ENCODE measurements at places on chromosomes 6 and 20.

DNA sequence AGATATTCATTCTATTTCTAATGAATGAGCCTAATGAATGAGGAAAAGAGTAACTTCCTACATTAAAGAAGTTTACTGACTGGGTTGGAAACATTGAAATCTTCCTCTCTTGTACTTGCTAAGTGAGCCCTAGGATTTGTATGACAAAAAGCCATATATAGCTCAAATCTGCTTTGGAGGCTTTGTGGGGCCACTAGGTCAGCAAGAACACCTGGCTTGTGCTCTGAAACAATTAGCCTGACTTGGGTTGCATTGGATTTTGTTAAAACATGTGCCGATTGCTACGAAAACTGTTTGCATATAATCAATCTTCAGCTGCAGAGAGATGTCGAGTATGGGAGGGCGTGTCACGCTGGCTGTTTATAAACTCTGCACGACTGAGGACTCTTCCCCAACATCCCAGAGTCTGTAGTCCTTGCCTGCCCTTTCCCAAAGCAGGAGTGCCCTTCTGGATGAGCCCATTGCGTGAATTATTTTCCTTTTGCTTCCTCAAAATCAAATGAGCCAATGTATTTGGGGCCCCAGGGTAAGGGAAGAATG is 684.8 kb downstream of the DHX35 start:
- no peak for DNase-seq

DNA sequence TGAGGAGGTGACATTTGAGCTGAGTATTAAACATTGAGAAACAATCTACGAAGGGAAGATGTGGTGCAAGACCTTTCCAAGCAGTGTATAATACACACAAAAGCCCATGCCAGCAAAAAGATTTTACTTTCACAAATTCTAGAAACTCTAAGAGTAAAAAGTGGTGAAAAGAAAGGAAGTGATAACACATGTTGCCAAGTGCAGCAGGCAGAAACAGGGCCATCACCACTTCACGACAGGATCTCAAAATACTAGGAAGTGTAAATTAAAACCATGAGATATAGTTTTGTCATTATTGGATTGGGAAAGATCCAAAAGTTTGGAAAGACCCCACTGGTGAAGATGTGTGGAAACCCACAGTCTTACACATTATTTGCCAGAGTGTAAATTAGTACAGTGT is 1.7 kb upstream of the ENTPD6 start:
- no peak for DNase-seq

DNA sequence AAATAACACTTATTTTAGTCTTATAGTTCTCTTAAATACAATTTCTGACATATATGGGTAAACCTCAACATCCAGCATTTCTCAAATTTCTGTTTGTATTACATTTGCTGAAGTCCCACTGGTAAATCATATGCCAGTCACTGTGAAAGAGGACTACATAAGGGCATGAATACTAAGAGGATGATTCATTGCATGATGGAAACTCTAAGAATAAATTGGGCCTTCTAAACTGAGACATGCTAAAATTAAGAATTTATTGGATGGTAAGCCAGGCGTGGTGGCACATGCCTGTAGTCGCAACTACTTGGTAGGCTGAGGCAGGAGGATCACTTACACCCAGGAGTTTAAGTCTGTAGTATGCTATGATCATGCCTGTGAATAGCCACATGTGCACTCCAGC is 12.1 kb downstream of the DEFB123 start:
- no peak for DNase-seq

DNA sequence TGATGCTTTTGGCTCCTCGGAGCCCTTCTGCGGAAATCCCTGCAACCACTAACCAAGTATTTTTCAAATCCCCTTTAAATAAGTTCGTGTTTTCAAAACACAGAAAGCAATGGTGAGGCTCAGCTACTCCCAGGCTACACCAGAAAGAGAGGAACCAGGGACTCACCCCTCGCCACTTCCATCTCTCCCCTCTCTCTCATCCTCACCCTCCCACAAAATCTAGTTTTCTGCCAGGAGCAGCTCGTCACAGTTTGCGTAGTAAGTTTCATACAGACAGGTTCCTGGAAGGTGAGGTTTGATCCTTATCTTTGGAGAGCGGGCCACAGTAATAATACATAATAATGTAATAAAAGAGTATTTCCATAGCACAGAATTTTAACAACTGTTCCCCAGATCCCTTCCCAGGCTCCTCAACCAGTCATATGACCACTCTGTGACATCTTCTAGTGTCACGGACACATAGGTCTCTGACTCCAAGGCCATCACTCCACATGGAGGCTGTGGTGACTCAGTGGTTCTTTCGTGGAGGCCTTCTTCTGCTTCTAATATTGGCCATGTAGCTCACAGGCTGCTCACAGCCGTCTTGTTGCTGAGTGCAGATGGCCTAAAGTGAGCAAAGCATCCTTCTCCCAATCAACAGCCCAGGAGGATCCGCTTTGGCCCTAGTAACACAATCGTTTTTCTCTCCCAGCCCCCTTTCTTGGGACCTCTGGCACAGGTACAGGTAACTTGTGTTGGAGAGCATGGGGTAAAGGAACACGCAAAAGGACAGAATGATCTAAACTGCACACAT is 295.7 kb downstream of the CDC5L start:
- no peak for DNase-seq

GRCh38 chr20:50304501-50304856 is 113.8 kb downstream of the CEBPB start:
- DNase-seq, result no peak

GRCh38 chr6:155881826-155882526 is 426.3 kb upstream of the NOX3 start:
- DNase-seq, result no peak
